Stomach (tissue), 19 donors: ENCODE measurements at places on chromosomes 11 and 22. TPM values are rescaled to one million over a fixed set of nuclear protein-coding genes. Genes with fewer than 3 reads are reported as not detected.

The CCDC87 gene
- polyA plus RNA-seq = 0.05 TPM

The TOMT gene
- polyA plus RNA-seq = not detected

The SC5D gene
- 17.4 TPM for polyA plus RNA-seq

The TRIM22 gene
- 12.4 TPM for polyA plus RNA-seq

The PLA2G3 gene
- polyA plus RNA-seq = 0.75 TPM

The TMEM45B gene
- polyA plus RNA-seq = 5.3 TPM

The RAPSN gene
- polyA plus RNA-seq = not detected

The SAA1 gene
- 289 TPM for polyA plus RNA-seq

The PANX2 gene
- polyA plus RNA-seq = 1.1 TPM

The CHRNA10 gene
- polyA plus RNA-seq = 0.56 TPM

The ALDH3B2 gene
- polyA plus RNA-seq = not detected
